ENCODE measurements at places on chromosomes 4 and X.

GRCh38 chr4:139900964-139901376 lies 235.4 kb downstream of the MGST2 start:
- no peak for DNase-seq

DNA sequence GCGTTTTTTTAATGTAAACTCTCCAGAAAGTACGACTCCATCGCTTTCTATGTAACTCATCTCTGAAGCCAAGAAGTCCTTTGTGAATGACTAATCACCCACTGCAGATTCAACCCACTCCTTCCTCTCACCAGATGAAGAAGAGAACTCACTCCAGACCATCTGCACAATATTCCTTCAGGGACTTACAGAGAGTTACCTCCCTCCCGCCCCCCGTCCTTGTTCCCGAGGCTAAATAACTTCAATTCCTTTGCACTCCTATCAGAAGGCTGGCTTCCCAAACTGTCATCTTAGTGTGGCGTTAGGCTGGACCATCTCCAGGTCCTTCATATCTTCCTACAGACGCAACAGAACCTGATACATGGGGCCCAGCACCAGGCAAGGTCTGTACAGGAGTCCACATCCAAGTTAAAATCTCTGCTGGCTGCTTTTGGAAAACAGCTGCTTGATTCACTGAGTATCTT lies 82.4 kb downstream of the AFAP1 start:
- no peak for DNase-seq

DNA sequence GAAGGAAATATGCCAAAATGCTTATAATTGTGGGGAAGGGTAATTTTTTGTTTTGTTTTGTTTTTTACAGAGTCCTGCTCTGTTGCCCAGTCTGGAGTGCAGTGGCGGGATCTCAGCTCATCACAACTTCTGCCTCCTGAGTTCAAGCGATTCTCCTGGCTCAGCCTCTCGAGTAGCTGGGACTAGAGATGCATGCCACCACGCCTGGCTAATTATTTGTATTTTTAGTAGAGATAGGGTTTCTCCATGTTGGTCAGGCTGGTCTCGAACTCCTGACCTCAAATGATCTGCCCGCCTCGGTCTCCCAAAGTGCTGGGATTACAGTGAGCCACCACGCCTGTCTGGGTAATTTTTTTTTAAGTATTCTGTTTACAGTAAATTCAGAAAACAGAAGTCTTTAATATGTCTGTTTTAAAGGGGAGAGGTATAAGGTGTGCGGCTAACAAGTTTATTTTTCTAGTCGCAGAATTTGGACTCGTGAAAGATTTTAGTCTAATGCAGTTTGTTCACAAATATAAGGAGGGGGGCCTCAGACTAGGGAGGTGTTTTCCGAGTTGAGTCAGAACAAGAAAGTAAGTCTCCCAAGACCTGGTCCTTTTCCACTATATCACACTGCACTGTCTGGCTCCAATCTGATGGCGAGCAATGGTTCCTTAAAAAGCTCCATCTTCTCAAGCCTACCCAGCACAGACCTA lies 1.5 kb downstream of the ACSL1 start:
- no peak for DNase-seq

DNA sequence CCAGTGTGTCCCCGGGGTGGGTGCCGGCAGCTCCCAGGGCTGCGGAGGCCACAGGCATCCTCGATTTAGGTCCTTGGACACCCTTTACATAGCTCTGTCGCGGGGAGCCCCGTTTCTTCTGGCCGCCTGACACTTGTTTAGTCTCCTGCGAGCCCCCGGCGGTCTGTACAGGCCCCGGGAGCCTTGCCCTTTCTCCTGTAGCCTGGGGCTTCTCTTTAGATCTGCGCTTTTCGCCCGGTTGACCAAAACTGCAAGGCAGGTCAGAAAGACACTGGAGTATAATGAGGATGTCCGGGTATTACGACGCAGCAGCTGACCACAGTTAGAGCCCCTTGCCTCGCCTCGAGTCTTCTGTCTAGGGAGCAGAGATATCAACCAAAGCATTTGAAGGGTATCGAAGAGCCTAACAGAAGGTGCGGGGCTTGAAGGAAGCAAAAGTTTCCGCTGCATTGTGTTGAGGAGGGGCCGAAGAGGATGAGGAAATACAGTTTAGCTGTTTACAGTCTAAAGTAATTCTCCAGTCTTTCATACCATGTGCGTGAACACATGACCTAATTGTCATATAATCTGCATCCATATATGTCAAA lies 479 bp downstream of the BRCC3 start:
- DNase-seq, result no peak

- DNase-seq, result no peak
Observed at GRCh38 chrX:23854945-23855344, 52.8 kb downstream of the APOO start.

- DNase-seq, result no peak
Observed at GRCh38 chr4:126899331-126899801, 733.4 kb upstream of the INTU start.

- no peak for DNase-seq
Observed at GRCh38 chrX:53155512-53156206, 61.7 kb downstream of the KANTR start.

- no peak for DNase-seq
Observed at GRCh38 chrX:21438792-21439191, 64.6 kb downstream of the CNKSR2 start.
